ENCODE measurements at places on chromosomes 13 and 19.

DNA sequence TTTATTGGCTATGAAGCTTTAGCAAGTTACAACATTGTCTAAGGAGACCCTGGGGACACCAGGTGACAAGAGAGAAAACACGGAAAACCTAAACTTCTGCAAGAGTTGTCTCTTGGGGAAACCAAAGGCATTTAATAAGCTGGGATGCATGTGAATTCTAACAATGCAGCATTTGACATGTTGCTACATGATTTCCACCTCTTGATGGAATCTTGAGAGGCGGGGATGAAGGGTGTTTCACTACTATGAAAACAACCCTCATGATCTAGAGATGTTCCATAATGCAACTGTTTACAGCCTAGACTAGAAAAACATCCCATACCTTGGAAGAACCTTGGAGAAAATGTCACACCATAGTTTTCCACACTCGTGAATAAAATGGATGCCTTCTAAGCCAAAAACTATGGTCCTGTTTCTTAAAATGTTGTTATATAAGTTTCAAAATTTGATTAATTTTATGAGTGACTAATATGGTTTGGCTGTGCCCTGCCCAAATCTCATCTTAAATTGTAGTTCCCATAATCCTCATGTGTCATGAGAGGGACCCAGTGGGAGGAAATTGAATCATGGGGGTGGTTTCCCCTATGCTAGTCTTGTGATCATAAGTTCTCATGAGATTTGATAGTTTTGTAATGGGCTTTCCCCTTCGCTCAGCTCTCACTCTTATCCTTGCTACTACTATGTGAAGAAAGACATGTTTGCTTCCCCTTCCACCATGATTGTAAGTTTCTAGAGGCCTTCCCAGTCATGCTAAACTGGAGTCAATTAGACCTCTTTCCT is 164.6 kb downstream of the TNFSF13B start:
- no peak for DNase-seq

DNA sequence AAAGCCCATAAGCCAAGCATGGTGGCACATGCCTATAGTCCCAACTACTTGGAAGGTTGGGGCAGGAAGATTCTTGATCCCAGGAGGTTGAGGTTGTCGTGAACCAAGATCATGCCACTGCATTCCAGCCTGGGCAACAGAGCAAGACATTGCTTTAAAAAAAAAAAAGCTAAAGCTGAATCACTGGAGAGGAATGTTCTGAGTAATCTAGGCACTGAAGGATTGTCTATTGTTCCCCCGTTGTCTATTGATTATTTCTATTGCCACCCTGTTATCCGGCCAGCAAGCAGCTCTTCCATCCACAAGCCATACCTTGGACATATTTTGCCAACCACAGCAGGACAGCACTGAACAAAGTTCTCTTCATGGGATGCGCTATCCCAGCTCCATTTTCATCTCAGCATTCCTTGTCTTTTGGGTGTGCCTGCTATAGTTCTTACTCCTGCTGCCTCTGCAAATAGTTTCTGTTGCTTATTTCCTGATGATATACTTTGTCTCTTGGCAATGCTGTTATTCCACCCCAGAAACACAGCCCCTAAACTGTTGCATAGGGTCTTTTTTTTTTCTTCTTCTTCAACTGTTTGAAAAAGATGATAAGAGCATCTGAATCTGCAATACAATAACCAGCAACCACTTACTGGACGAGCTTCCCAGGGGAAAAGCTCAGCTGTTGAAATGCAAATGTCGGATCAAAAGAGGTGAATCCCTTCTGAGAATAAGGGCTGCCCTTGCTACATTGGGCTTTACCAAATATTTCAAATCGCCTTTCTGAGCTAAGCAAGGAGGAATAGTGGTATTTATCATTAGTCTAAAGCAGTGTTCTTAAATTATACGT is 22.2 kb upstream of the SIAH3 start:
- DNase-seq: no peak

GRCh38 chr19:19211499-19212420 is at the start of gene NCAN:
Gene NCAN (plus strand): TSS chr19:19211958. CDS start chr19:19216954, 4,996 bp downstream.
- DNase-seq: peak; percentile 54

DNA sequence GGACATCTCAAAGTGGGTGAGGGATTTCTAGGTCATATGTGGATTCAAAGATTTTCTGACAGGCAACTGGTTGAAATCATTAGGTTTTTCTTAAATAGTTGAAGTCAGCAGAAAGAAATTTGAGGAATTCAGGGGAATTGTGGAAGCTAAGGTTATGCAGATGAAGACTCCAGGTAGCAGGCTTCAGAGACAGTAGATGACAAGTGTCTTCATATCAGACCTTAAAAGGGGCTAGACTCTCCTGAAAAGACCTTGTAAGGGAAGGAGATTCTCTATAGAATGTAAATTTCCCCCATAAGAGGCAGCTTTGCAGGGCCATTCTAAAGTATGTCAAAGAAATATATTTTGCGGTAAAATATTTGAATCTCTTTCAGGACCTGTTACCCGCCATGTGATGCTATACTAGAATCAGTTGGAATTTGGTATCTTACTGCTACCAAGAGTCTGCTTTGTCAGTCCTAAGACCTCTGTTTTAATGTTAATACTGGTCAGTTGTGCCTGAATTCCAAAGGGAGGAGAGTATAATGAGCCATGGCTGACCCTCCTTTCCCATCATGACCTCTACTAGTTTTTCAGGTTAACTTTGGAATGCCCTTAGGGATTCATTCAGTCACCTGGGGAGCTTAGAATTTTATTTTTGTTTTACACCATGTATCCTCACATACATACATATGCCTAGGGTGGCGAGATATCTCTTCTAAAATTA is 1115.5 kb upstream of the SLC10A2 start:
- DNase-seq: no peak

- DNase-seq: no peak
These were observed 29.6 kb downstream of the IRS2 start for GRCh38 chr13:109756778-109757177.

- DNase-seq: no peak
These were observed 14.6 kb downstream of the PROSER1 start for GRCh38 chr13:39023316-39023715.

DNA sequence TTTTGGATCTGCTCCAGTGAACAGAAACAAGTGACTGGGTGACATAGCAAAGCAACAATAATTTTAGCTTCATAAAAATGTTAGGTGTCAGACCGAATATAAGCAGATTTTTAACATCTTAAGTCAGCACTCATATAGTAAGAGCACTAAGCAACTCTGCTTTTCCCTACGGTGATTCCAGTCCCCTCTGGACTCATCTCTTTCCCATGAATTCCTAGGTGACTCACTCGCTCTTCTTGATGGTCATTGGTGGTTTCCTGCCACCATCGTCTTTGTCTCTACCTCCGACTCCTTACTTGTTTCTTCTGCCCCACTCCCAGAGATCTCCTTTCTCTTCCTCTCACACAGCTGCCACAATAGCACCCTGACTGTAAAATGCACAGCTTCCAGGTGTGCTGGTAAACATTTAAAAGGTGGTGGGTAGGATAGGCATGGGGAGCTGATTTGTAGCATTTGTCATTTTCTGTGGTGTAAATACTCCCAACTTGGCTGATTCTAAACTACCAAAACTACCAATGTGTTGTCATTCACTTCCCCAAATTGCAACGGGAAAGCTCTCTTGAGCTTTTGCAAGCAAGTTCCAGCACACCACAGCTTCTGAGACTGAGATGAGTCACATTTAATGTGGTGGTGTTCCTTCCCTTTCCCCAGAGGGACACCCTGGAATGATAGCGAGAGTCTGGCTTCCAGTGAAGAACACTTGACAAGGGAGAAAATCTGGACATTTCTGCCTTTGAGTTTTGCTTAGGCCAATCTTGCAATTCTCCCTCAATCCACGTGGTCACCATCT is 42.8 kb upstream of the CLDN10 start:
- no peak for DNase-seq

DNA sequence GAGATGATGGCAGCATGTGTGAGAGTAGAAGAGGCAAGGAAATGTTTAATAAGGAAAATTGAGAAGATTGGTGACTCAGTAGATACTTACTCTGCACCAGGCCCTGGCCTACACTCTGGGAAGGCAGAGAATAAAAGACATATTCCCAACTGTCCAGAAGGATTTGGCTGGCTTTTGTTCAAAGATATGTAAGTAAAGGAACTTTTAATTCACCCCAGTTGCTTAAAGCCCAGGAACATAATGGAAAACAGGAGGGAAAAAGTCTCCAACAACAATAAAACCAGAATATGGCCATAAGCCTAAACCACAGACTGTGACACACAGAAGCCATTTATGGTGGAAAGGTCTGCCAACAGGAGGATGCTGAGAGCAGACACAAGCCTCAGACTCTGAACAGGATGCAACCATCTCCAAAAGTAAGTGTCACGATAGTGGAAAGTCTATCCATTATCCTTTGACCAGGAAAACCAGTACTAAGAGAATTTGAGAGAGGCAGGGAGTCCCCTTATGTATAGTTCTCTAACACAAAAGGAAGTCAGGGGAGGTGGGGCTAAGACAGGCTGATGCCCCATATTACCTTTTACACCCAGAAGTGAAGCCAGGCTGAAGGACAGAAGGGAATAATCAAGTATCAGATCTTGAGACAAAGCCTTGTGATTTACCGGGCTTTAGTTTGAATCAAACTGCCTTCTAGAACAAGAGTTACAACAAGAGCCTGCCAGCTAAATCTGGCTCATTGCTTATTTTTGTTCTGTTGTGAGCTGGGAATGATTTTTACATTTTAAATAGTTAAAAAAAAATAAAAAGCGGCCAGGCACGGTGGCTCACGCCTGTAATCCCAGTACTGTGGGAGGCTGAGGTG is 169.5 kb upstream of the STARD13 start:
- DNase-seq: no peak

DNA sequence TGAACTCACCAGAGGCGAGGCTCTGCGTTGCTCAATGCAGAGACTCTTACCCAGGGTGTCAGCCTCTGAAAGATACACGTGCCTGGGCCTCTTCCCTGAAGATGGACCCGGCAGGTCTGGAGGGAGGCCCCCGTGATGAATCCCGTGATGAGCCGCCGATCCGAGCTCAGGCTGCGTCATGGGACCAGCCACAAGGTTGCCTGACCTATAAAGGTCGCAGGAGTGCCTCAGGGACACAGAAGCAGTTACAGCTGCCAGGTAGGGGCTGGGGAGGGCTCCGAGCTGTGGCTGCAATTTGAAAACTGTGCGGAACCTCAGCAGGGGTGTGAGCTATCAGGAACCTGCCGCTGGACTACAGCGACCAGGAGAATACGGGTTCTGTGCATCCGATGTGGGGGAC is 10.5 kb upstream of the ATP11A start:
- DNase-seq: no peak

DNA sequence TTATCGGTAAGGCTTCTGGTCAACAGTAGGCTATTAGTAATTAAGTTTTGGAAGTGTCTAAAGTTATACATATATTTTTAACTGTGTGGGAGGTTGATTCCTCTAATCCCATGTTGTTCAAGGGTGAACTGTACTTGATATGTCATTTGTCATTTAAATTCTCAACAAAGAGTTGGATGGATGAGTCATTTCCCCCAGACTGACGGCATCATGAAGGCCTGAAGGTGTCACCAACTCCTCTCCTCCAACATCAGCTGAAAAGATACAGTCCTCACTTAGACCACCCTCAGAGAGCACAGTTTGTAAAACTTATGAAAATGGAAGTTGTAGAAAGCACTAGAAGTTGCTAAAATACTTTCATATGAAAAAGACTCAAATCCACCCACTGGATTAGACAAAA is 48.8 kb downstream of the DCLK1 start:
- no peak for DNase-seq

DNA sequence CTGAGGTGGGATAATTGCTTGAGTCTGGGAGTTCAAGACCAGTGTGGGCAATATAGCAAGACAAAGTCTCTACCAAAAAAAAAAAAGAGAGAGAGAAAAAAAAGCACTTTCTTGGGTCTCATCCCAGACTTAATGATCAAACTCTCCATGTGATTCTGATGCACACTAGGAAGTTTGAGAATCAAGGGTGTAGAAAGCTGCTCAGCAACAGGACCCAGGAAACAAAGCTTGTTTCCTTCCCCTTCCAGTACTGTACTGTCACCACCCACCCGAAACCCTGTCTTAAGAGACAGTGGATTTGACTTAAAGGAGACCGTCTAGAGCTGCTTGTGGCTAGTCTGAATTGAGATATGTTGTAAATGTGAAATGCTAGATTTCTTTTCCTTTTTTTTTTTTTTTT is 5.8 kb downstream of the MISP3 start:
- DNase-seq: no peak

DNA sequence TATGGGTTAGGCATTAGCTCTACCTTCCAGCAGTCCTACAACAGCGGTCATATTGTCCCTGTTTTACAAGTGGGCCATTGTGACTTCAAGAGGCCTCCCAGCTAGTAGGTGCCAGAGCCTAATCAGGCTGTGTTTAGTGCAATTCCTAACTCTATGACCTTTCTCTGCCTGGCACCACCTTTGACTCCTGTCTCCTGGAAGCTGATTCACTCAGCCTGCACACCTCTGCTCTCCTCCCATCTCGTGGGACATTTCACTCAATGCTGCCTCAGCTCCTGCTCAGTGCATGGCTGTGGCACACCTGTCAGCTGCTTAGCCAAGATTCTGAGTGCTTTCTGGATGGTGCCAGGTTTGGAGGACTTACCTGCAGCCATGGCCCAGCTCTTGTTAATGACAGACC is 9.5 kb upstream of the GJB6 start:
- DNase-seq: no peak

- no peak for DNase-seq
These were observed 869 bp downstream of the DAND5 start for GRCh38 chr19:12970070-12970820.

- no peak for DNase-seq
These were observed 6.0 kb upstream of the ZNF765 start for GRCh38 chr19:53388904-53389303.

DNA sequence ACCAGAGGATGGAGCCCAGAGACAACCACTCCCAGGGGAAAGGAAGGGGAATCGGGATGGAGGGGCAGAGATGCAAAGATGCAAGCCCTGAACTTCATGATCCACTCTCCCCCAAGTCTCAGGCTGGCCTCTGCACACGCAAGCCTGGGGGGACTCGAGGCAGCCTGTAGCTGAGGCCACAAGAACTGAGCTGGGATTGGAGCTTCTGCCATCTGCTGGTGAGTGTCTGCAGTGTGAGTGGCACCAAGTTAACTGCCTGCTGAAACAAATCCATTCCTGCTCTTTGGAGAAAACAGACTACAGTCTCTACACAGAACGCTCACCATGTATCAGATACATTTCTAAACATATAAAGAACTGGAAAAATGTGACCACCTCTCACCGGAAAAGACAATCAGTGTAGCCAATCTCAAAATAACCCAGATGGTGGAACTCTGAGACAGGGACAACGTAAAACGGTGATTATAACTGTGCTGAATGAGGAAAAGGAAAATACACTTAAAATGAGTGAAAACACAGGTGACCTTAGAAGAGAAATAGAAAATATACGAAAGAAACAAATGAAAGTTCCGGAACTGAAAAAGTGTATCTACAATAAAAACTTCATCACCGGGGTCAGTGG is 62.1 kb downstream of the KLF2 start:
- no peak for DNase-seq

DNA sequence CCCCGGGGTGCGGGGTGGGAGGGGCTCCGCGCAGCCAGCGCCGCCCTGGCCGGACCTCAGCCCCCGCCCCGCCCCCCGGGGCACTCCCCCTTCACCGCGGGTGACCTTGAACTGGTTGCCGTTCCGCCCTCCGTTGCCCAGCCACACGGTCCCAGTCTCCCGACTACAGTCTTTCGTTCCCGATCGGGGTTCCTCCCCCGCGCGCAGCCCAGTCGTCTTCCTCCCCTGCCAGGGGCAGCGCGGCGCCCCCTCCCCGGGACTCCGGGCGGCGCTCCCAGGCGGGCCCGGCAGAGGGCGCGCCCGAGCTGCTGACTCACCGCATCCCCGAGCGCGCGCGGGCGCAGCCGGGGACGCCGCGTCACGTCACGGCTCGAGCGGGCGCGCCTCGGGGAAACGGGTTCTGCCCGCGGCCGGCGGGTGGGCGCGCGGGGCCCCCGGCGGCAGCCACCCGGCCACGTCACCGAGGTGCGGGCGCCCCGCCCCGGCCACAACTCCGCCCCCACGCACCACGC is 459 bp downstream of the MIDN start:
- DNase-seq: no peak
